ENCODE measurements at places on chromosomes 5 and 9.

DNA sequence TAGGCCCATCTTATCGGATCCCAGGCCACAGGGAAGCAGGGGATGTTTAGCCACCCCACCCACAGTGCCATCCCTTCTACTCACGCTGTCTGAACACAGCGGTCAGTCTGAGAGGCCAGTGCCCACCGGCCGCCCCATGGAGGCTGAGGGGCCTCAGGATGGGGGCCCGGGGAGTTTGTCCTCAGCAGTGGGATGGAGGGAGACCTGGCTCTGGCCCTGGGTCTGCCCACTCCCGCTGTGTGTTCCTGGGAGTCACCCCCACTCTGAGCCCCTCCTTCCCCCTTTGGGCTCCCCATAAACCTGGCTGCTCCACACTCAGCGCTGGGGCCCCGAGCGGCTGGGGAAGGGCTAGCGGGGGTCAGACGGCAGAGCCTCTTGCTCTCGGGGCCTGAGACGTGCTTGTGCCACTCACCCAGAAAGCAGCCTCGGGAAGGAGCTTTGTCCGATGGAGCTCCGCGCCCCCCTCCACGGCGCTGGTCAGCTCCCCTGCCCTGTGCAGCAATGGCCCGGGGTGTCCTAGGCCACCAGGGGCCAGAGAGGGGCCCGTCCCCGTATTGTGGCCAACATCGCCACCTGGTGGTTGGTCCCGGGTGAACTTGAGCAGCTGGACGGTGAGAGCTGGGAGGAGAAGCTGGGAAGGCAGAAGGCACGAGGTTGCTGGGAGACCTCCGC, 10.9 kb upstream of the LAMC3 start:
- peak; percentile 60 for DNase-seq

DNA sequence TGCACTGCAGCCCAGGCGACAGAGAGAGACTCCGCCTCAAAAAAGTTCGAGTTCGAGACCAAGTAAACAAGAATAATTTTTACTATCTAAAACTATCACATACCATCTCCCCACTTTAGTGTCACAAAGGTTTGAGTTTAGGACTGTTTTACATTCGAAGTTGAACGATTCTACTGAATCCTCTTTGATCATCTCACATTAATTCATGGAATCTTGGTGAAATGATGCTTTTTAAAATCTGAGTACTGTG, 715 bp upstream of the RPS6 start:
- no peak for DNase-seq

GRCh38 chr9:34994260-34994899, 4.8 kb downstream of the DNAJB5 start:
- peak; percentile 45 for DNase-seq

DNA sequence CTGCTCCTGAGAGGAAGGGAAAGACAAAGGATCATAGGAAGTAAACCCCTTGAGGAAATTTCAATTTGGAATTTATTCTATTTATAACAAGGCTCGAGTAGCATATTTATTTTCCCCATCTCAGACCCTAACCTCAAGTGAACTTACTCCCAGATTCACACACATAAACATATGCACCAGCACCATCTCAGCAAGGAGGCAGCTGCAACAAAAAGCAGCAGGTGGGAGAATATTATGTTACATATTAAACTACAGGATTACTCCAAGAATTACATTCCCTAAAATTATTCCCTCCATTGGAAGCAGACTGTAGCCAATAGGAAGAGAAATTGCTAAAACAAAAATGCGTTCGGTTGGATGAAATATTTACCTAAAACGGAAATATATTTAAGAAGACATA, 108.4 kb upstream of the PRSS3 start:
- DNase-seq, result no peak

DNA sequence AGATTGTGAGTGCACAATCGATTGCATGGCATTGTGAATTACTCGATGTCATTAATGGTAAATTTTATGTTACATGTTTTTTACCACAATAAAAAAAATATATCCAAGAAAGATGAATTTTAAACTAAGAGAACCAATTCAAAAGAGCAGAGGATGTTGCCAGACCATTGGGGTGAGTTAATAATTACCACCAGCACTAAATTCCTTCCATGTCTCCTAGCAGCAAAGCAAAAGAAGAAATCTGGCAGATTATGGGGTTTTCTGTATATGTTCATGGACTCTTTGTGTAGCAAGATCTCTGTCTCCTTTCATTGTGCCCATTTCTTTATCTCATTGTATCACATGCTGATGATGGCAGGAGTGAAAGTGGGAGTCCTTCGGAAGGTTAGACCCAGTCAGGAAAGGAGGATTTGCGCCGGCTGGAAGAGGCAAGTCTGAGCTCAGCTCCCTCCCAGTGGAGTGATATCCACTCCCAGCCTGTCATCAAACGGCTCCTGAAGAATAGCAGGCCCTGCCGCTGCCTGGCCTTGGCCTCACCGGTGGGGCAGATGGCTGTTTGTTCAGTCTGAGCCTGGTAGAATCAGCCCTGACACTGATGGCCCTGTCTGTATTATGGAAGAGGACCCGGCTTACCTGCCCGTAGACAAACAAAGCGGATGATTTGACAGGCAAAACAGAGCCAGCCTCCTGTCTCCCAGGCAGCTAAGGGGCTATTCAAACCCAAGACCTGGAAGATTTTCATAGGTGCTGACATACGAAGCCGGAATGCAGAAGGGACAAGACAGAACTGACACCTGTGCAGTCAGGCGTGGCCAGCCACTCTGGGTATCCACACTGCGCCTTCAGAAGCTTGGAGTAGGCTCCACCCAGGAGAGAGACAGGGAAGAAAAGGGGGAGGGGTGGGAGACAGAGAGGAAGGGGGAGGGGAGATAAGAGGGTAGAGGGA, 21.9 kb upstream of the FOXE1 start:
- no peak for DNase-seq

GRCh38 chr5:108090946-108091345, 291.0 kb downstream of the FBXL17 start:
- no peak for DNase-seq

GRCh38 chr5:131367219-131367860, 103.5 kb downstream of the CDC42SE2 start:
- DNase-seq, result no peak

DNA sequence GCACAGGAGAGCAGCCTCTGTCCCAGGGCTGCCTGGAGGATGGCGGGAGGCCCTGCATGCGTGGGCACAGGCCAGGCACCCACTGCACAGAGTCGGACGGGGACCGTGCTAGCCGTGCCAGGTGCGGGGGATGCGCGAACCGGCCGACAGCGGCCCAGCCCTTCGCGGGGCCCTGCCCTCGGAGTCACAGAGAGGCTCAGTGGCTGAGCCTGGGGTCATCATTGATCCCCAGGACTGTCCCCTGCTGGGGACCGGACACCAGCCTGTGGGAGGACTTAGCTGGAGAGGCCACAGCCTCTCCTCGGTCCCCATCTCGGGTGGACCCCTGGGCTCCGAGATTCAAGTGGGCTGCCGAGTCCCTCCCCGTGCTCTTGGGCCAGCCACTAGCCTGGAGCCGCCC, 19.1 kb upstream of the LAMC3 start:
- DNase-seq, result no peak

GRCh38 chr9:111661802-111662521, 557 bp downstream of the GNG10 start:
- DNase-seq, result peak; percentile 34

DNA sequence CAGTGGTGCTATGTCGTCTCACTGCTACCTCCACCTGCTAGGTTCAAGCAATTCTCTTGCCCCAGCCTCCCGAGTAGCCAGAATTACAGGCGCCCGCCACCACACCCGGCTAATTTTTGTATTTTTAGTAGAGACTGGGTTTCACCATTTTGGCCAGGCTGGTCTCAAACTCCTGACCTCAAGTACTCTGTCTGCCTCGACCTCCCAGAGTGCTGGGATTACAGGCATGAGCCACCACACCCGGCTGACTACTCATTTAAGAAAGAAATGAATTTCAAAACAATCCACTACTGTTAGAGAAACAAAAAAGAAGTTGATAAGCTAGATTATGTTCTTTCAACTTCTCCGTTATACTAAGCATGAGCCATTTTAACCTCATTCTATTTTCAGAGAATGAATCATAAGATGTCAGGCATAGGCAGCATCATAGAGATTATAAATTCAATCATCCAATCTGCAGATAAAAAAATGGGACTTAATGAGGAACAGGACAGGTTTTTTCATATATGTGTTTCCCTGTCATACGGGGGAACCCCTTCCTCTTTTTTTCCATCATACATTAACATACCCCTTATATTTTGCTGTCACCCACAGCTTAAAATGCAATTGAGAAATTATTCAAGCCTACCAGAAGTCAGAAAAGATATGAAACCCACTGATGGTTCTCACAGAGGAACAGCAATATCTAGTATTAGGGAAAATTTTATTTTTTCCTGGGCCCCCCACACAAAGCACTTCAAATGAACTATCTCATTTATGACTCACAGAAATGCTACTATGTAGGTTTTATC, 26.5 kb upstream of the ADRB2 start:
- DNase-seq, result peak; percentile 48

DNA sequence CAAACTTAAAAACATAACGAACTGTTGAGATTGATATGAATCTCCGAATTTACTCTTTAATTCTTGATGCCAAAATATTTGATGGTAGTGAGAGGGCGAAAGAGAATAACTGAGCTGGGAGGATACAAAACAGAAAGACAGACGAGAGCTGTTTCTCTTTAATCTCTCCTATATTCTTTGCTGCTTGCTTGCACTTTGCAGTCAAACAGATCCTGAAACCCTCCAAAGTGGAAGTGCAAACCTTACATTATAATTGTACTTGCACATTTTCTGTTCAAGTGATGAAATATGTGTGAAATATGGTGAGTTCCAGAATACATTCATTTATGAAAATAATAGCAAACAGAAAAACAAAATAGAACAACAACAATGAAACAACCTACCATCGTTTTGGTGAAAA, 63.8 kb downstream of the PAM start:
- DNase-seq, result no peak

GRCh38 chr9:111963995-111964394, 67.4 kb downstream of the UGCG start:
- DNase-seq, result no peak

- DNase-seq, result no peak
These were observed at the start of gene CCL28 for GRCh38 chr5:43412156-43412555. CCL28 (minus strand) TSS chr5:43412391; CDS start chr5:43412316, 75 bp downstream.
